ENCODE measurements at places on chromosomes 12 and 14.

GRCh38 chr12:65209655-65210043 lies 40.3 kb downstream of the LEMD3 start:
- peak; percentile 62 for DNase-seq

DNA sequence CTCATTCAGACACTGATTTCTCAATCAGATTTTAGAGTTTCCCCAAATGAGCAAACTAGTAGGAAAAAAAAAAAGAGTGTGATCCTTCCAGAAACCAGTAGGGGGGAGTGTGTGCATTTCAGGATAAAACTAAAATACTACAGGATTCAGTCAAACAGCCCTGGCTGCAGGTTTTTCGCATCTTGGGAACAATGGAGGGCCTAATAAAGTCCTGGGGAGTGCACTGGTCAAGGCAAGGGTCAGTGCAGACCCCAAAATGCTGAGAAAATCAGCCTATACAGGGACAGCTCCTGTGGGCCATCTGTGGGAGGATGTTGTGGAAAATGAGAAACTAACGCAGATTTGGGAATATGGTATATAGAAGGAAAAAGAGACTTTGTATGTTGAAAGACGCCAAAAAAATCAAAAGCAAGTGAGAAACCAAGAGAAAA lies 22.2 kb upstream of the ABCD4 start:
- no peak for DNase-seq

DNA sequence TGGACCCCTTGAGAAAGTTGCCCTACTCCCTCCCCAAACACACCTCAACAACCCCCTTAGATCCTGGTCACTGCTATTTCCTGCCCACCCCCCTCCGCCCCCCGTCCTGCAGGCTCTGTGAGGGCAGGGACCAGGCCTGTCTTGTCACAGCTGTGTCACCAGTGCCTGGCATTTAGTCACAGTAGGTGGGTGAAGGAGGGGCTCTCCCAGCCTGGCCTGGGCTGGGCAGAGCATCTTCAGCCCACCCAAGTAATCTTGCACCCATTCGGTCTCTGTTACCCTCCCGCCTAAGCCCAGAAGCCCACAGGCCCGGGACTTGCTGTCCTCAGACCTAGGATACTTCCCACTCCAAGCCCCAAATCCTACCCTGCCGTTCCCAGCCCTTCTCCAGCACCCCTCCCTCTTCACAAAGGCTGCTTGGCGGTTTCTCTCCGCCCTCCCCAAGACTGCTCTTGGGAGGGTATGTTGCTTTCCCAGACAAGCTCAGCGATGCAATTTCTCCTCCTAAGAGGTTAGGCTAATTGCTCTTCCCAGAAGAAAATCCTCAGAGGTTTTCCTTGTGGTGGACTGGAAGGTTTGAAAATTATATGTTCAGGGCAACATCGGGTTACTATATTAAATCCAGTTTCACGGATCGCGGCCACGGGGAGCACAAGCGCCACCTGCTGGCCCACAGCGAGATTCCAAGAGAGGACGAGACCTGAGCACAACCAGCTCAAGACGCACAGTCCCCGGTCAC lies 50.8 kb upstream of the ZFP36L1 start:
- peak; percentile 80 for DNase-seq

- peak; percentile 69 for DNase-seq
Observed at GRCh38 chr14:55446127-55446736, 5.8 kb upstream of the TBPL2 start.

DNA sequence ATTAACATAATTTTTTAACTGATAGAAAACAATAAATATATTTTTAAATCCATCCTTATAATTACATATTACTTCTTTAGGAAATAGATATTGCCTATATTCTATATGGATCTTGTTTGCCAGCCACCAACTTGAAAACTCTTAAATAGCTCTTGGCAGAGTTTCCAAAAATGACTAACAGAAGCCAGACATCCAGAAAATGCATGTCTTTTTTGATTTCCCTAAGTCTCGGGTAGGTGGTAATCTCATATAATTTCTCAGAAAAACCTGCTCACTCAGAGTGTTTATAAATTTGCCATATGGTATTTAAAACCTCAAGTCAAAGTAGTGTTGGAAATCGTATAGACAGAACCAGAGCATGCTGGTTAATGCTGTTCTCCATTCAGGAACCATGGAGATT lies 360.4 kb upstream of the FOXG1 start:
- DNase-seq = no peak

DNA sequence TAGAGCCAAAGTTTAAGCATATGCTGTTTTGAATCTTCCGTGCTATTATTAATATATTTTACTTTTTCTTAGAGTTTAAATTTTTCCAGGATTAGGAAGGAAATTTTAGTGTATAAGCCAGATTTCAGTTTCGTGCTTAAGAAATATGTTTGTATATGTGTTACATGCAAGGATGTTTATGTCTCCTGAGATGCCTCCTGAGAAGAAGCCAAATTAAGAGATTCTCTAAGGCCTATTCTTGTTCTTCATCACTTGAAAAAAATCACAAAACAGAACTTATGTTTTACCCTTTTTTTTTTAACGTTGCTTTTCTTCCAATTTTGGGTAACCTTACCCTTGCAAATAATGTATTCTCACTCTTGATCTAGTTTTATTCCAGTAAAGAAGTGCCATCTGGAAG lies 412.7 kb downstream of the TMTC2 start:
- DNase-seq = no peak

- peak; percentile 95 for DNase-seq
Observed at GRCh38 chr12:57229634-57230380, at the start of gene SHMT2. Gene SHMT2 (plus strand): TSS chr12:57229711. CDS start chr12:57229779, 68 bp downstream.

- DNase-seq = peak; percentile 27
Observed at GRCh38 chr12:44874981-44875416, 1.1 kb downstream of the NELL2 start.

GRCh38 chr14:23681337-23681736 lies 45.2 kb downstream of the DHRS2 start:
- no peak for DNase-seq

DNA sequence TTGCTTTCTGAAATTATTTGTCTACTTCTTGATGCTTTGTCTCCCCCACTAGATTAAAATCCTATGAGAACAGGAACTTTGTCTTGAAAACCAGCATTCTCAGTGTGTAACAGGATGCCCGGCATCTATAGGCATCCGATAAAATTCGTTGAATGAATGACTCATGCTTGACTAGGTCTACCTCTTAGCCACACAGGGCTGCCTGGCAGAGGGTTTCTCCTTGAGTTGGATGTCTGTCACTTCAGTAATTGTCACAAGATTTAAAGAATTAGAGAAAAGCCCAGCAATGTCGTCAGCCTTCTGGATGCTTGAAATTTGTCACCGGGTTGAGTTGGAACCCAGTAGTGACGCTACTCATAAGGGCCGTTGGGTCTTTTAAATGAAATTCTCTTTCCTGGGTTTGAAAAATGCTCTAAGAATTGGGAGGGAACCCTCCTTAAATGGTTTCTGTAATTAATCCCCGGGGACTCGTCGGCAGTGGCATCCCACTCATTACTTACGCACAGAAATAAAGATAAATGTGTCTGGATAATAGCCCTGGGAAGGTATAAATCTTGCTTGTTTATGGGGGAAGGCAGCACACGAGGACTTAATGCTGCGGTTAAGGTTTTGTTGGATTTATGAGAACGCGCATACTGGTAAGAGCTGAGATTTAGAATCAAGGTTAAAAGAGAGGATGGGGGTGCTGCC lies 194.1 kb downstream of the AACS start:
- no peak for DNase-seq

DNA sequence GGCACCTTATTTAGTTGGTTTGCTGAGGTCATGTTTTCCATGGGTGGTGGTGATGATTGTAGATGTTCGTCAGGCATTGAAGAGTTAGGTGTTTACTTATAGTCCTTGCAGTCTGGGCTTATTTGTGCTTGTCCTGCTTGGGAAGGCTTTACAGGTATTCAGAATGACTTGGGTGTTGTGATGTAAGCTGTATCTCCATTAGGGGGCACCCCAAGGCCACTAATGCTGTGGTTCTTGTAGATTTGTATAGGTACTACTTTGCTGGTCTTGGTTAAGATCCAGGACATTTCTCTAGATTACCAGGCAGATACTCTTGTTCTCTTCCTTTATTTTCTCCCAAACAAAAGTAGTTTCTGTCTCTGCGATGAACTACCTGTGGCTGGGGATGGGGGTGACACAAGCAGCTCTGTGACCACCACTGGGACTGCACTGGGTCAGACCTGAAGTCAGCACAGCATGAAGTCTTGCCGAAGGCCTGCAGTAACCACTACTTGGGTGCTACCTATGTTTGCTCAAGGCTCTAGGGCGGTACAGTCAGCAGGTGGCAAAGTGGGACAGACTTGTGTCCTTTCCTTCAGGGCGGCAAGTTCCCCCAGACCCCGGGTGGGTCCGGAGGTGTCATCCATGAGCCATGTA lies 35.8 kb upstream of the FBXO33 start:
- DNase-seq = no peak

DNA sequence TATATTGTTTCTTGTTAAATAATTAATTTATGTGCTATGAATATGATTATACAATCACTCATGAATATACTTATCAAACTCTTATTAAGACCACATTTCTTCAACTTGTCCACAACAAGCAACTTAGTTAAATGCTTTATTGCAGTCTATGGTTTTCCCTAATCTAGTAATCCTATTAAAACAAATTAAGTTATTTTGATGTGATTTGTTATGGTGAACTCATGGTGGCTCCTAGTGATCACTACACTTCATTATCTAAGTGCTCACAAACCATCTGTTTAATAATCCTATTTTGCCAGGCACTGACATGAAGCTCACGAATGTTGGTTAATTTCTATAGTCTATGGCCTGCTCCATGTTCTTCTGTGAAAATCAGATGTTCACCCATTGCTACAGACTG lies 42.9 kb downstream of the INSM2 start:
- no peak for DNase-seq

- peak; percentile 94 for DNase-seq
Observed at GRCh38 chr14:45135659-45136395, at the start of gene FANCM. Gene FANCM (plus strand): TSS chr14:45135930. CDS start chr14:45136032, 102 bp downstream.

DNA sequence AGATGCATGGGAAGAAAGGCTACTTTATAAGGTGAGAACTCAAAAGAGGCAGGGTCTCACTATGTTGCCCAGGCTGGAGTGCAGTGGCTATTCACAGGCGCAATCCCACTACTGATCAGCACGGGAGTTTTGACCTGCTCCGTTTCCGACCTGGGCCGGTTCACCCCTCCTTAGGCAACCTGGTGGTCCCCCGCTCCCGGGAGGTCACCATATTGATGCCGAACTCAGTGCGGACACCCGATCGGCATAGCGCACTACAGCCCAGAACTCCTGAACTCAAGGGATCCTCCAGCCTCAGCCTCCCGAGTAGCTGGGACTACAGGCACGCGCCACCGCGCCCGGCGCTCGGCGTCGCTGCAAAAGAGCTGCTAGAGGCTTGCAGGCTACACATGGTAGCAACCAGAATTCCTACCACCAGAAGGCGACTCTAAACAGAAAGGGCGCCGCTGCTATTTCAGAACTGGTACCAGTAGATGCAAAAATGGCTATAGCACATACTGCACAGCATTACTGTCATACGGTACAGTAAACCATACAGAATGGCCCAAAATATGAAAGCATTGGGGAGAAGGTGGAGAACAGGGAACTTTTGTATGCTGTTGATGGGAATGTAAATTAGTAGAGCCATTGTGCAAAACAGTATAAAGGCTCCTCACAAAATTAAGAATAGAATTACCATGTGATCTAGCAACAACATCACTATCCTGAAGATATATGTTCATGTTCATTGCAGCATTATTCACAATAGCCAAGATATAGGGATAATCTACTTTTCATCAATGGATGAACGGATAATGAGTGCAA lies 1.2 kb upstream of the NEMF start:
- DNase-seq = peak; percentile 78

GRCh38 chr14:67240168-67240932 lies 885 bp upstream of the PALS1 start:
- DNase-seq = no peak

DNA sequence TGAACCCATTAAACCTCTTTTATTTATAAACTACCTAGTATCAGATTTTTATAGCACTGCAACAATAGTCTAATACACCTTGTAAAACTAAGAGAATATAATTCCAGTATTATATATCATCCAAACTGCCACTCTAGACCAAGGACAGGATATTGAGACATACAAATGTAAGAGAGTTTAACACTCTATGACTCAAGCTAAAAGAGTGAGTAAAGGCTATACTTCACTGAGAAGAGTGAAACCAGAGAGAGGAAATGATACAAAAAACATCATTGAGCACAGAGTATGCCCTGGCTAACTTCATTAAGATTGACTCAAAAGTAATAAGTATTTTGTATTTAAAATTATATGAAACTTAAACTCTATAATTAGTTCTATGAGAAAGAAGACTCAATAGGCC lies 1951.9 kb upstream of the SEL1L start:
- DNase-seq = no peak

DNA sequence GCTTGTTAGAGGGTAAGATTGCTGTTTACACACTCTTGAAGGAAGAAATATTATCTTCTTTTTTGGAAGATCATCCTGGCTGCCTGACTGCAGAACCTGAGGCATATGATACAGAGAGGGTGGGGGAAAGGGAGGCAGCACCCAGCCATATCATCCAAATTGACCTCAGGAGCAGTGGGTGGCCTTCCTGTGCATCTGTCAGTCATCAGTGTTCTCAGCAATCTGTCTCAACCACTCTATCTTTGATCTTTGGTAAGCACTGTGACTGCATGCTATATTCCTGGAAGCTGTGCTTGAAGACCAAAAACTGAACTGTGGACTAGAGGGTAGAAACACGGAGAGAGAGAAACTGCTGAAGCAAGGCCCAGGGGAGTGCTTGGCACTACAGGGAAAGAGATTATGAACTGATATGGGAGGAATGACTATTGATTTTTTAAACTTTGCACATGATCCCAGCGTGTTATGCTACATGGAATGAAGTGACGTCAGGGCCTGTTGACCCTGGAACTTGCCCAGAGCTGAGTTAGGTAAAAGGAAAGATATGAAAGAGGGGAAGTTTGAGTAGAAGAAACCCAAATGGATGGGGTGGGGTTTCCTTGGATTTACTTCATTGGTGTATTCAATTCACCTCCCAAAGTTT lies 171.5 kb downstream of the ASCL1 start:
- no peak for DNase-seq

GRCh38 chr14:40414386-40414785 lies 982.2 kb upstream of the FBXO33 start:
- DNase-seq = no peak

DNA sequence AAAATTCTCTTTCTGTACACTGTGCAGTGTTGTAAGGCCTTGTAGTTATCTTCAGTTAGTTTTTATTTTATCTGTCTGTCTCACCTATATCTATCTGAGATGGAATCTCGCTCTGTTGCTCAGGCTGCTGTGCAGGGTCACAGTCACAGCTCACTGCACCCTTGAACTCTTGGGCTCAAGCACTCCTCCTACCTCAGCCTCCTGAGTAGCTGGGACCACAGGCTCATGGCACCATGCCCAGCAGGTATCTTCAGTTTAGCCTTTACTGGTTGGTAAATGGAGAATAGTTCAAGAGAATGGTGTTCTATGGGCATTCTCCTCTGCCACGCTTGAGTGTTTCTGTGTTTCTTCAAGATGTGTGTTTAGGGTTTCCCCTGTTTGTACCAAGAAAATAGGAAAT lies 13.6 kb downstream of the TULP3 start:
- DNase-seq = no peak

- DNase-seq = no peak
Observed at GRCh38 chr12:81089412-81089811, 11.5 kb downstream of the ACSS3 start.

- DNase-seq = no peak
Observed at GRCh38 chr12:60072911-60073310, 477.1 kb downstream of the SLC16A7 start.

- peak; percentile 71 for DNase-seq
Observed at GRCh38 chr12:15856097-15856982, 25.8 kb upstream of the STRAP start.
